ENCODE measurements at places on chromosomes 5 and 9.

GRCh38 chr5:34604119-34604675 lies 51.9 kb upstream of the RAI14 start:
- DNase-seq, result no peak
- H3K27me3 ChIP-seq, result peaks cover 6% of the 10 kb centered on the region
- no peaks in the 10 kb centered on the region for H3K4me1 ChIP-seq
- no peak overlapping the region for H3K4me3 ChIP-seq

GRCh38 chr9:36665921-36666431 lies 93.3 kb downstream of the MELK start:
- peak overlapping the region; percentile 24 for H3K27ac ChIP-seq
- no peaks in the 10 kb centered on the region for H3K27me3 ChIP-seq
- H3K4me3 ChIP-seq, result no peak overlapping the region
- peaks cover 11% of the 10 kb centered on the region for H3K36me3 ChIP-seq

DNA sequence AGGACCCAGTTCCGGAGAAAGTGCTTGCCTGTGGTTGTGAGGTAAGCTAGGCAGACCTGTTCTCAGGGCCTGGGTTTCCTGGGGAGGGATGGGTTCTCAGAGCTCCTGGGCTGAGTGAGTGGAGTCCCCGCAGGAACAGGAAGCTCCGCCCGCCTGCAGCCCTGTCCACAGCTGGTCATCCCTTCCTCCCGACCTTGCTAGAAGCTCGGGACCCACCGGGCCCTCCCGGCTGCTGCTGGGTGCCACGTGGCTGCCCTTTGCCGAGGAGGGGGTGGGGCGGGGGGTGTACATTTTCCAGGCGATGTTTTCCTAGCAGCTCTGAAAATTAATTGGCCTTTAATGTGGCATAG lies 198.1 kb downstream of the C9orf50 start:
- no peaks in the 10 kb centered on the region for H3K36me3 ChIP-seq
- no peak for DNase-seq
- H3K4me3 ChIP-seq, result no peak overlapping the region
- peaks cover 26% of the 10 kb centered on the region for H3K4me1 ChIP-seq
- H3K27me3 ChIP-seq, result peaks cover 3% of the 10 kb centered on the region

DNA sequence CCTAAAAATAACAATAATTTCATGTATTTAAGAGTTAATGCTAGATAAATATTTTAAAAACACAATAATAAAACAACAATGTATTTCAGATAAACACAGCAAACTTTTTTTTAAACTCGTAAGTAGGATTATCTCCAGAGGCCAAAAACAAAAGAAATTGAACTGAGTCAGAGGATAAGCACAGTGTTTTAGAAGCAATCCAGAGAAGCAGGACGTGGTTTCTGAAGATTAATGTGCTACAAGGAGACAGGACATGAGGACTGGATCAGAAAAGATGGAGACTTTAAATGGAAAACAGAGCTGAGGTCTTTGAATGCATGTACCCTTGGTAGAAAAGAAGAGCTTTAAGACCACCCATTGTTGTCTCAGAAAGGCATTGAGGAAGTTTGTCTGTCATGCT lies 491.2 kb upstream of the TLE4 start:
- no peak overlapping the region for H3K4me3 ChIP-seq
- no peaks in the 10 kb centered on the region for H3K4me1 ChIP-seq
- no peak overlapping the region for H3K27ac ChIP-seq
- no peaks in the 10 kb centered on the region for H3K36me3 ChIP-seq
- no peaks in the 10 kb centered on the region for H3K27me3 ChIP-seq

- no peak for DNase-seq
- peaks cover 30% of the 10 kb centered on the region for H3K36me3 ChIP-seq
- H3K4me1 ChIP-seq, result no peaks in the 10 kb centered on the region
- H3K4me3 ChIP-seq, result no peak overlapping the region
Measured at GRCh38 chr5:55356896-55357295, 49.1 kb downstream of the MTREX start.

- no peak for DNase-seq
- no peak overlapping the region for H3K4me3 ChIP-seq
- no peak overlapping the region for H3K27ac ChIP-seq
- H3K27me3 ChIP-seq, result no peaks in the 10 kb centered on the region
Measured at GRCh38 chr5:65021527-65022226, 252.9 kb downstream of the CWC27 start.

- H3K27me3 ChIP-seq, result no peaks in the 10 kb centered on the region
- no peak for DNase-seq
- H3K27ac ChIP-seq, result no peak overlapping the region
- H3K36me3 ChIP-seq, result no peaks in the 10 kb centered on the region
Measured at GRCh38 chr9:69093471-69094103, 58.0 kb downstream of the FXN start.

- DNase-seq, result no peak
- no peak overlapping the region for H3K27ac ChIP-seq
- H3K27me3 ChIP-seq, result no peaks in the 10 kb centered on the region
- no peaks in the 10 kb centered on the region for H3K4me1 ChIP-seq
Measured at GRCh38 chr9:130901498-130902203, 5.0 kb upstream of the QRFP start.

GRCh38 chr5:91898898-91899297 lies 515.8 kb upstream of the ARRDC3 start:
- DNase-seq, result no peak
- H3K4me1 ChIP-seq, result no peaks in the 10 kb centered on the region
- H3K27ac ChIP-seq, result no peak overlapping the region
- H3K36me3 ChIP-seq, result no peaks in the 10 kb centered on the region
- H3K27me3 ChIP-seq, result no peaks in the 10 kb centered on the region

DNA sequence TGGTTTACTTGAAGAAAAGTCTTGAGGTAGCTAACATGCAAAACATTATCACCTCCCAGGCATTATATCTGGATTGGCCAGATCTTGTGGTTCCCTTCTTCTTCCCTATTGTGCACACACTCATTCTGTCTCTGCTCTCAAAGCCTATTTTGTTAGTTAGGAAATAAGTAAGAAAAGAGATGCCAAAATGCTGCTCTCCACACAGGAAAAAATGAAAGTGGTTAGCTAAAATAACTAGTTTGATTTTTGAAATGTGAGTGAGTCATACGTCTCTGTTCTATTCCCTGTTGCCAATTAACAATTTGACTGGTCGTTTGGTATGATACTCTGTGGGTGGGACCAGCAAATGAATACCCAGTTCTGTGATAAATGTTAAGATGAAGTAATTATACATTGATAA lies 28.1 kb downstream of the LMNB1 start:
- H3K4me1 ChIP-seq, result peaks cover 23% of the 10 kb centered on the region
- H3K36me3 ChIP-seq, result peaks cover 6% of the 10 kb centered on the region
- H3K27ac ChIP-seq, result no peak overlapping the region
- H3K27me3 ChIP-seq, result no peaks in the 10 kb centered on the region
- DNase-seq, result no peak

GRCh38 chr9:16289639-16290038 lies 580.8 kb downstream of the BNC2 start:
- H3K4me1 ChIP-seq, result no peaks in the 10 kb centered on the region
- no peak overlapping the region for H3K27ac ChIP-seq
- no peaks in the 10 kb centered on the region for H3K36me3 ChIP-seq
- no peak for DNase-seq
- peaks cover 14% of the 10 kb centered on the region for H3K27me3 ChIP-seq

DNA sequence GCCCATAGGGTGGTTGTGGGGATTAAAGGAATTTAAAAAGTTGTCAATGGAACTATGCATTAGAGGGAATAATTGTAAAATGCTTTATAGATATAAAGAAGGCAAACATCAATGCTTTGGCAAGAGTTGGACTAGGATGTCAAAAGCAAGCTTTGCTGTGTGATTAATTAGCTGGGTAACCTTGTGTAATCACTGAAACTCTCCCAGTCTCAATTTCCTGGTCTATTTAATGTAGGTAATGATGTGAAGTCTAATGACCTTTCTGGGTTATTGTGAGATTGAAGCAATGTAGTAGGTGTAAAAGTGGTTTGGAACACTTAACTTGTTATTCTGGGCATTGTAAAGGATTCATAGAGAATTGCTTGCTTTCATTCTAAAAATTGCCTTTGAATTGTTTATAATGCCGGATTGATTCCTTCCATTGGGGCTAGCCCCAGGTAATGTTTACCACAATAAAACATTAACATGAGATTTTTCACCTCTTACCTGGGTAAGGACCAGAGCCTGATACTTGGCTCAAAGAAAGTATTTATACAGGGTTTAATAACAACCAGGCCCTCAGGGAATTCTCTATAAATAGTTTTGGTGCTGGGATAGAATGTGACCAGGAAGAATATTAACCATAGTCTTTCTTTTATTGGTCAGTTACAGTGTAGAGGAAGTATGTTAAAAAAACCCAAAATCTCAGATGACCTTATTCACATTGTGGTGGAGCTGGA lies 30.0 kb upstream of the CLINT1 start:
- H3K4me3 ChIP-seq, result no peak overlapping the region
- H3K36me3 ChIP-seq, result no peaks in the 10 kb centered on the region
- H3K4me1 ChIP-seq, result peaks cover 10% of the 10 kb centered on the region
